Stimulated activated CD8-positive, alpha-beta memory T cell treated with anti-CD3 and anti-CD28 coated beads, Interleukin-4, amount 100 ng/mL, for 4 hours (primary cell): ENCODE measurements at places on chromosomes 4 and X.

DNA sequence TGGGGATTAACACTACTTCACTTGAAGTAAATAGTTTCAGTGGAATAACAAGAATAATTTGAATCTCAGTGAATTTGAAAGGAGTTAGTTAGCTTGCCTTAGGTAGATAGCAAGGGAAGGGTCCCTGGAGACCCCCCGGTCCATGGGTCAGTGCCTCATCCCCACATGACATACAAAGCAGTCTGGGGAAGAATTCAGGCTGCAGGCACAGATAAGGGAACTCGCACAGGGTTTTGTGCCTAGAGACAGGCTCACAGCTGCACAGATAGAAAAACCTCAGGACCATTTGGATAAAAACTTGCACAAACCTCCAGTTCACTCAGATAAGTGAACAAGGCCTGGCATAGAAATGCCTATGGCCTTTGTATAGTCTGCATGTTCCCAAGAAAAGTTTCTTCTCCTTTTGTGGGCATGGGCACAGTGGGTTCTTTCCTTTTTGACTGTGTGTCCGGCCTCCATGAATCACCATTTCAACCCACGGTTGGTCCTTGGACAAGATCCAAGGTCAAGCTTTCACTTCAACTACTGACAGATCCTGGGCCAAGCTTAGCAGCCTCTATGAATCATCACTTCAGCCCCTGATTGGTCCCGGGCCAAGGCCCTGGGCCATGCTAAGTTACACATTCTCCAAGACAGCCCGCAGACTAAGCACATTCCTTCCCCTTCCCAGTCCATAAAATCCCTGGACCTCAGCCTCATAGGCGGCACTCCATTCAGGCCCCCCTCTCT, 108.3 kb upstream of the KLHL4 start:
- DNase-seq = no peak

GRCh38 chr4:166501941-166502382, 628.9 kb downstream of the TLL1 start:
- DNase-seq = no peak

DNA sequence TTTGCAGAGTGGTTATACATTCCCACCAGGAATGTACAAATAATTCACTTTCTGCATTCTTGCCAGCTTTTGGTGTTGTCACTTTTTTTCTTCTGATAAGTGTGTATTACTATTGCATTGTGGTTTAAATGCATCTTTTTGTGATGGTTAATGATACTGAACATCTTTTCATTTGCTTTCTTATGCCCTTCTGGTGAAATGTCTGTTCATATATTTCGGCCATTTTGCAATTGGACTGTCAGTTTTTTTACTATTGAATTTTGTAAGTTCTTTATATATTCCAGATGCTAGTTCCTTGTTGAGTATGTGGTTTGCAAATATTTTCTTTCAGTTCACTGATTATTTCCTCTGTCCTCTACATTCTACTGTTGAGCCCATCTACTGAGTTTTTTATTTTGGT, 19.4 kb upstream of the BMP2K start:
- DNase-seq = no peak

- DNase-seq = no peak
These were observed 81.8 kb upstream of the NAP1L5 start for GRCh38 chr4:88779431-88779830.

GRCh38 chr4:102585329-102585728, 84.2 kb downstream of the NFKB1 start:
- no peak for DNase-seq

- DNase-seq = no peak
These were observed 318.5 kb downstream of the EVC2 start for GRCh38 chr4:5389756-5390310.

GRCh38 chr4:102543030-102543928, 42.1 kb downstream of the NFKB1 start:
- DNase-seq = no peak

DNA sequence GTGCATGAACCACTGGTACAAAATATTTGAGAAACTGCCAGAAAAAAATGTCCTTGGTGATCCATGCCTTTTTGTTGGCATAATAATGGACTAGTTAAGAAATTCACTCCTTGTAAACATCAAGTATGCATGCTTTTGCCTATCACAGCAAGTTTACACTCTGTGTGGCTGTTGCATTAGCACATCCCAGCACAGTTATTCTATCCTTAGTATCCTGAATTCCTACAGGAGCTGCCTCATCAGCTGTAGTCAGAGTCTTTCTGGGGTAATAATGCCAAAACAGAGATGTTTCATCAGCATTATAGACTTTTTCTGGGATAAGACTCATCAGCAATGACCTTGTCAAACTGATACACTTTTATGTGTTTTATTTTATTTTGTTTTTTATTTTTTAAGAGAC, 82.8 kb downstream of the CHIC2 start:
- DNase-seq = no peak

GRCh38 chrX:103823591-103823990, 8.5 kb downstream of the RAB9B start:
- DNase-seq = no peak

GRCh38 chr4:3526456-3526855, 5.8 kb downstream of the LRPAP1 start:
- no peak for DNase-seq

- no peak for DNase-seq
These were observed 229.1 kb upstream of the SMIM31 start for GRCh38 chr4:164524789-164525188.

DNA sequence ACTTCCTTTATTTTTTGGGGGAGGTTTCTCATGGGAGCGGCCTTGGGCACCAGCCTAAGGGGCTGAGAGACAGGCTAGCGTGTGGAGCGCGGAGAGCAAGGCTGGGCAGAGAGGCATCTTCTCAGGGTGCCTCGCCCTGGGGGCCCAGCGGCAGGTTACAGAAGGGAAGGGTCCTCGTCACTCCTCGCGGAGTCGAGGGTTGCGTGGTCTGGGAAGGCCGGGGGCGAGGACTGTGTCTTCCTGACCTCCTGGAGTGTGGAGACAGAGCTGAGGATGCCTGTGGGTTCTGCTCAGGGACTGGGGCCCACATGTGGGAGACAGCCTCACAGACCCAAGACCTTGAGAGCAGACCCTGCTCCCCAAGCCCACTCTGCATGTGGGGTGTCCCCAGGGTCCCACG, 79.6 kb upstream of the LRPAP1 start:
- no peak for DNase-seq

GRCh38 chr4:106502106-106502699, 133.6 kb upstream of the GIMD1 start:
- DNase-seq = no peak

GRCh38 chr4:4415107-4415805, 28.4 kb downstream of the NSG1 start:
- DNase-seq = no peak

DNA sequence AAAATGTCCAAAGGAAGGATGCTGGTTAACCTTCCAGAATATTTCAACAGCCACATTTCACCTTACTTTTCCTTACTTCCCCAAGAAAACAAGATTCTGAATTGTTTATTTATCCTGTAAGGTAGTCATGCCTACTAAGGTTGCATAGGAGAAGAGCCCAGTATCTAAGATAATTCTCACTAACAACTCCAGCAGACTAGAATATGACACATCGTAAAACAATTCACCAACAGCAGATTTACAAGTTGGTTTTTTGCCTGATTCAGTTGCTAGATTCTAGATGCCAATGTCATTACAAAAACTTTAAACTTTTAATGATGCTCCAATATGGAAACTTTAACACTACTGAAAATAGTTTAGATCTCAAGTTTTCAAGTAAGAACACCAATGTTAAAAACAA, 176.4 kb downstream of the IL13RA2 start:
- no peak for DNase-seq

GRCh38 chr4:41477181-41477905, 60.6 kb upstream of the LIMCH1 start:
- no peak for DNase-seq

GRCh38 chr4:101157415-101158133, 189.8 kb downstream of the PPP3CA start:
- no peak for DNase-seq

- no peak for DNase-seq
These were observed 2.1 kb downstream of the OGT start for GRCh38 chrX:71534773-71535544.

DNA sequence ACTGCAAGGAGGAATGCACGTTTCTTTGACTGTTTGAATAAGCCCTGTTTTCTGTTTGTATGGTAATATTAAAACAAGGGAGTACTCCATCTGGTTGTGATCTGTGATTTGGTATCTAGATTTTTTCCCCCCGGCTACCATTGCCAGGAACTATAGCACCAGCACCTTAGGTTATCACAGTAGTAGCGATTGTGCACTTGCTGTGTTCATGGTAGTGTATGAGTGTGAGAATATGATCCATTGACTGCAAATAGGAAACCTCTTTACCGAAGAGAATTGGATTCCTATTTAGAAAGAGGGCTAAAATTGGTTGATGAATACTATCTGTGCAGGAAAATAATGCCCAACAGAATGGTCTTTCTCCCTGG, 69.9 kb downstream of the LARP7 start:
- no peak for DNase-seq

- DNase-seq = no peak
These were observed 875.4 kb downstream of the ADGRL3 start for GRCh38 chr4:62075521-62075920.
